A549 treated with AZD2906 at 1 μM for 4 hours (cell line): ENCODE measurements at places on chromosomes 7 and 10. TPM values are rescaled to one million over a fixed set of nuclear protein-coding genes. Genes with fewer than 3 reads are reported as not detected.

Gene ASZ1
- not detected in 5 replicates for total RNA-seq

Gene FAM131B
- total RNA-seq, result 0.28 to 0.40 TPM (median 0.37 TPM) in 5 replicates

Gene FGFBP3
- total RNA-seq, result 2.1 to 2.7 TPM (median 2.6 TPM) in 5 replicates

Gene HMX2
- 0.07 to 0.17 TPM (median 0.08 TPM) in 3 of 5 replicates, not detected in the others for total RNA-seq

Gene MUC12
- 12.5 to 23.4 TPM (median 19.2 TPM) in 5 replicates for total RNA-seq

Gene SORBS1
- 0.45 to 0.68 TPM (median 0.49 TPM) in 5 replicates for total RNA-seq

Gene TSPAN33
- total RNA-seq, result 4.5 to 6.2 TPM (median 5.9 TPM) in 5 replicates

Gene NPC1L1
- 0.06 to 0.09 TPM (median 0.08 TPM) in 5 replicates for total RNA-seq

Gene PRRT4
- 0.20 to 0.54 TPM (median 0.25 TPM) in 5 replicates for total RNA-seq

Gene FANK1
- total RNA-seq, result 1.8 to 2.7 TPM (median 2.2 TPM) in 5 replicates

Gene HYCC1
- 15.2 to 27.7 TPM (median 18.7 TPM) in 5 replicates for total RNA-seq

Gene HGF
- 0.03 to 0.15 TPM (median 0.06 TPM) in 5 replicates for total RNA-seq

Gene IFIT1B
- not detected in 5 replicates for total RNA-seq
